ENCODE measurements at places on chromosomes 3 and 15. TPM values are rescaled to one million over a fixed set of nuclear protein-coding genes. Genes with fewer than 3 reads are reported as not detected.

The VGLL3 gene
- polyA plus RNA-seq, result 6.4 TPM

The MED12L gene
- 2.7 TPM for polyA plus RNA-seq

The CIDEC gene
- 0.37 TPM for polyA plus RNA-seq

The MESP2 gene
- 0.24 TPM for polyA plus RNA-seq

The FANCD2OS gene
- not detected for polyA plus RNA-seq

The GASK1A gene
- polyA plus RNA-seq, result 3.7 TPM

The GATA2 gene
- polyA plus RNA-seq, result 43.5 TPM

The PPP1R14D gene
- not detected for polyA plus RNA-seq

The LNP1 gene
- polyA plus RNA-seq, result 9.3 TPM

The CCR1 gene
- 2.6 TPM for polyA plus RNA-seq

The FRMD4B gene
- polyA plus RNA-seq, result 13.0 TPM

The PRTG gene
- 13.5 TPM for polyA plus RNA-seq

DNA sequence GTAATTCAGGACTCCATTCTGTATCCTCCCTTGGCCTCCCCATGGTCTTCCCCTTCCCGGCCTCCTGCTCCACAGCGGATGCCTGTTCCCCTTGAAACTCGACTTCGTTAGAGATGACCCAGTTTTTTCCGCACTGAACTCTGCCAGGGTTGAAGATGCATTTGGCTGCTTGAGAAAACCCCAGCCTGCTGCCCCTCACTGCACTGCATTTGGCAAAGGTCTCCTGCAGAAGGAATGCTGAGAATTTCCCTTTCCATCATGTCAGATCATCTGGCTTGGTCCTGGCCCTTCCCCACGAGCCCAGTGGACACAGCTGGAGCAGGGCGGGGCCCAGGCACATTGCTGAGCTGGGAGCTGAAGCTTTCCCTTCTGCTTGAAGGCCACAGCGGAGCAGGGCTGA lies 37.6 kb upstream of the RGMA start:
- DNase-seq, result no peak

- DNase-seq, result no peak
Observed at GRCh38 chr3:157692468-157692867, 189.3 kb upstream of the VEPH1 start.

GRCh38 chr3:55458181-55458790 lies 28.8 kb downstream of the WNT5A start:
- DNase-seq, result no peak

DNA sequence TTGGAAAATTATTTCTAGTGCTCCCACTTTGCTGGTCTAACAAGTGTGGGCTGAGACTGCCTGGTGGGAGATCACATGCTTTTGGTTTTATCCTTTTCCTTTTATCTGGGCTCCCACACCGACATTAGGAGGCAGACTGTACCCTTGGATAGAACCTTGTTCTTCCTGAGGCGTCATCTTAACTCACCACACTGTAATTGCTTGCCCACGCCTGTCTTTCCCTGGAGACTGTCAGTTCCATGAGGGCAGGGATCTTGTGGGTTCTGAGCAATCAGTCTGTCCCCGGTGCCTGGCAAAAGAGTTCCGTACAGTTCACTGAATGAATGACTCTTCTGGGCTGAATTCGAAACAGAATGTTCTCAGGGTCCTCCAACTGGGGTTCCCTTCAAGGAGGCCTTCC lies 124.6 kb upstream of the ABHD17C start:
- no peak for DNase-seq

GRCh38 chr3:122577409-122578031 lies at the start of gene PARP15:
TSS of gene PARP15 (plus strand) at chr3:122577650. CDS start at chr3:122577668, 18 bp downstream.
- DNase-seq, result no peak

DNA sequence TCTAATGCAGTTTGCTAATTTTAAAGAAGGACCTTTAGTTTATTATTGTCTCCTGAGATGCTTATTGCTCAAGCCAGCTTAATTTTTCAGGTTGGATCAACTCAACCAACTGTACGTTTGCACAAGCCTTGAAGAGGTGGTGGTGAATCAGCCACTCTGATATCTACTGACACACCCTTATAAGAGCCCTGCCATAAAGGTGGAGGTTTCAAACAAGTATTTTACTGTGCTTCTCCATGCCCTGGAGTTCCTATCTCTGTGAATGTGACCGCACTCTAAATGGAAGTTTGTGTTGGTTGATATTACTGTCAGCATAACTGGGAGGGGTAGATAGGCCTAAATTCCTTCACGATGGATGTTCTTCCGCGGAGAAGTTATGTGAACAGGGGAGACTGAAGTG lies 297.3 kb upstream of the UBE2E1 start:
- DNase-seq, result no peak

DNA sequence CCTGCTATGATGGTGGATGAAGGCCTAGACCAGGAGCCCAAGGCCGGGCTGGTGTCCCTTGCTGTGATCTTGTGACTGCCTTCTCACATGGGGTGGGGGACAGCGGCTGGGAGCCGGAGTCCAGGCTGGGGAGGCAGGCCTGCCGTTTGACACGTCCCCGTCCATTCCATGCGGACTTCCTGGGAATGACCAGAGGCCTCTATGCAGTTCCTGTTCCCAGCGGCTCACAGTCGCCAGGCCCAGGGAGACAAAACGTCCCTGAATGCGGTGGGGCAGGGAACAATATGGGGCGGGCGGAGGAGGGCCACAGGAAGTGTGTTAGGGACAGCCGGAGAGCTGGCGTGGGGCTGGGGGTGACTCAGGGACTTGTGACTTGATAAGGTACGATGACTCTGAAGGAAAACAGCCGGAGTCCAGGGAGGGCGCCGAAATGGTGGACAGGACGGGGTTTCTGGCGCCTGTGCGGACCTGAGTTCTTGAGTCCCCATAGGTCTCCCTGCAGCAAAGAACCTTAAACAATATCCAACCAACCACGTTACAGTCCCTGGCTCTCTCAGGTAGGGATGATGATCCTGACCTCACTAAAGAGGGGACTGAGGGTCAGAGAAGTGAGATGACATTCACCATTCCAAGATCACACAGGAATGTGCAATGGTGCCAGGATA lies 40.5 kb upstream of the SMAD6 start:
- DNase-seq, result no peak

DNA sequence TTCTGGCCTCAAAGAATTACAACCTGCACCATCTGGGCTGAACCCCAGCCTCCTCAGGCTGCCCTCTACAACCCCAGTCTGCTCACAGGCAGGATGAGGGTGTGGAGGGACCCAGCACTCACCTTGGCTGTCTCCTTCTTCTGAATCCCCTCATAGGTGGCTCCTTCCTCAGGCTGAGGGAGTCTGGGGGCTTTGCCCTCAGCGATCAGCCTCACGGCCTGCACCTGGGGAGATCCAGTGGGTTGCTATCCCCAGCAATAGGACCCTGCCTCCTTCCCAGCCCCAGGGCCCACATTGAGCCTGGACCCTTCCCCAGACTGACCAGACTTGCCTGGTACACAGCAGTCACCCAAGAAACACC lies 25.1 kb downstream of the ALDH1L1 start:
- no peak for DNase-seq

DNA sequence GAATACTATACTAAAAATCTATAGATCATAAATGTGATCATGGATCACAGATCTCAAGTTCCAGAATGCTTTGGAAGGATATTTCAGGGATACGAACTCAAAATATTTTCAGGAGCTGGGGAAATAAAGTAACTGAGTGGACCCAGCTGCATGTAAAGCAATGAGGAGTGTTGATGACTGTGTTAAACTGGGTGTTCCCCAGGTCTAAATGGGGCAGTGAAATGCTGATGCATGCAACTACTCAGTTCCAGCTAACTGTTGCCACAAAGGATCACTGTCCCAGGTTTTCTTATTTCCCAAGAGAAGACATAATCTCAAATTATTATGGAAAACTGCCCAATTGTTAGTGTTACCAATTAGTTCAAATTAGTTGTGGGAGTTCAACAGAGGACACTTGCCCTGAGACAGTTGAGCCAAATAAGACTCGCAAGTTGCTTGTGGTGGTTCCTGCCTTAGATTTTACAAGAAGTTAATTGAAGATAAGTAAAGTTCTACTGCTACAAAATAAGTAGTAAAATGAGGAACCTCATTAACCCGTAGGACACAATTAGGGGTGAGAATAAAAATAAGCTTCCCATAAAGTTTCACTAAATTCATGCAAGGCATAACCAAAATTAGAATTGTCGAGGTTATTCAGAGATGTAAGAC lies 66.3 kb upstream of the IL12A start:
- no peak for DNase-seq

GRCh38 chr3:188037965-188038581 lies 115.9 kb upstream of the LPP start:
- DNase-seq, result no peak

GRCh38 chr3:65758876-65759598 lies 279.7 kb downstream of the MAGI1 start:
- no peak for DNase-seq

- DNase-seq, result no peak
Observed at GRCh38 chr15:29003191-29003839, 117.5 kb downstream of the APBA2 start.

GRCh38 chr3:42205800-42206514 lies 60.0 kb downstream of the CCK start:
- DNase-seq, result no peak

- no peak for DNase-seq
Observed at GRCh38 chr3:157922614-157923013, 183.6 kb downstream of the SHOX2 start.

GRCh38 chr15:97443101-97443500 lies 517.4 kb upstream of the ARRDC4 start:
- DNase-seq, result no peak

GRCh38 chr3:165339753-165340152 lies 143.6 kb upstream of the SLITRK3 start:
- DNase-seq, result no peak

DNA sequence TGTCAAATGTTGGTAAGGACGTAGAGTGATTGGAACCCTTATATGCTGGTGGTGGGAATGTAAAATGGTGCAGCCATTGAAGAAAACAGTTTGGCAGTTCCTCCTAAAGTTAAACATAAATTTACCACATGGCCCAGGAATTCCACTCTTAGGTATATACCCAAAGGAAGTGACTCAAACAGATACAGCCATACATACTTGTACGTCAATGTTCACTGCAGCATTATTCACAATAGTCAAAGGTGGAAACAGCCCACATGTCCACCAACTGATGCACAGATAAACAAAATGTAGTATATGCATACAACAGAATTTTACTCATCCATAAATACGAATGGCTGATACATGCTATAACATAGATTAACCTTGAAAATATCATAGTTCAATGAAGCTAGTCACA lies 13.2 kb downstream of the CLASP2 start:
- no peak for DNase-seq

DNA sequence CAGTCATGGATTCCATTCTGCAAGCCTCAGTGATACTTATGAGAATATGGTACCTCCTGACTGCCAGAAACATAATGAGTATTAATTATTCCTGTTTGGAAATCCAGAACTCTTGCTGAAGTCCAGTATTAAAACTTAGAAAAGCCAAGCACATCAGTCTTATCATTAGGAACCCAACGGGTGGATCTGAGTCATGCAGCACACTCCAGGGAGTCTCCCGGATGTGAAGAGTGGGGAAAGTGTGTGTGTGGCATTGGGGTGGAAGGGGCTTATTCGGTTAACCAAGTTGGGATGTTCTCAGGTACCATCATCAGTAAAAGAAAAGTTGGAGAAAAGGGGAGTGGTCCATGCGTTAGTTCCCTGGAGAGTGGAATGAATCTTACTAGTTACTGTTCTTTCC lies 181.1 kb downstream of the PLCL2 start:
- no peak for DNase-seq

DNA sequence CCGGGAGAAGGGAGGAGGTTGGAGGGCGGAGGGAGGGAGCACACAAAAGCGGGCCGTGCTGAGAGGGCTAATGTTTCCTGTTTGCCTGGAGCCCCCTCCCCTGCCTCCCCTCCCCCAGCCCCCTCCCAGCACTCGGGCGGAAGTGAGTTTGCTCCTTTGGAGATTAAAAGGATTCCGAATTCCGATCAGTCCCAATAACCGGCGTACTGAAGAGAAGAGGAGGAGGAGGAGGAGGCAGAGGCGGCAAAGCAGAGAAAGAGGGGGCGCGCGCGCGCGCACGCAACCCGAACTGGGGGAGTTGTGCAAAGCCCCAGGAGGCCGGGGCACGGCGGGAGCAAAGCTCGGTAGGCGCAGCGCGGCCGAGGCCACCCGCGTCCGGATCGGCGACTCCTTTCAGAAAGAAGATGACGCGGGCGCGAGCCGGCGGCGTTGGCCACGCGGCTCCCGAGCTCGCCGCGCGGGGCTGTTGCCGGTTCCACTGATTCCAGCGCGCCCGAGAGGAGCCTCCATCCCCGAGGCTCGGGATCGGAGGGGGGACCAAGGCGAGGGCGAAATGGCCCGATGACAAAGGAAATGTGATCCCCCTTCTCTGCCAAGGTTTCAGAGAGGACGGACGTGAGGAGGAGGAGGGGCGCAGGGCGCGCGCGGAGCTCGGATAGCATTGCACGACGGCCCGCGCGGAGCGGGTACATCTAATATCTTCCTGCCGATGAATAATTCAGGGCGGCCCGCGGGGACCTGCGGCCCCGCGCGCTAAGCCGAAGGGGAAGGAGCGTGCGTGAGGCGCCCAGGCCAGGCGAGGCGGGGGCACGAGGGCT lies 1.1 kb upstream of the TRIM71 start:
- DNase-seq, result no peak

- no peak for DNase-seq
Observed at GRCh38 chr3:18740631-18741583, 315.8 kb upstream of the SATB1 start.

DNA sequence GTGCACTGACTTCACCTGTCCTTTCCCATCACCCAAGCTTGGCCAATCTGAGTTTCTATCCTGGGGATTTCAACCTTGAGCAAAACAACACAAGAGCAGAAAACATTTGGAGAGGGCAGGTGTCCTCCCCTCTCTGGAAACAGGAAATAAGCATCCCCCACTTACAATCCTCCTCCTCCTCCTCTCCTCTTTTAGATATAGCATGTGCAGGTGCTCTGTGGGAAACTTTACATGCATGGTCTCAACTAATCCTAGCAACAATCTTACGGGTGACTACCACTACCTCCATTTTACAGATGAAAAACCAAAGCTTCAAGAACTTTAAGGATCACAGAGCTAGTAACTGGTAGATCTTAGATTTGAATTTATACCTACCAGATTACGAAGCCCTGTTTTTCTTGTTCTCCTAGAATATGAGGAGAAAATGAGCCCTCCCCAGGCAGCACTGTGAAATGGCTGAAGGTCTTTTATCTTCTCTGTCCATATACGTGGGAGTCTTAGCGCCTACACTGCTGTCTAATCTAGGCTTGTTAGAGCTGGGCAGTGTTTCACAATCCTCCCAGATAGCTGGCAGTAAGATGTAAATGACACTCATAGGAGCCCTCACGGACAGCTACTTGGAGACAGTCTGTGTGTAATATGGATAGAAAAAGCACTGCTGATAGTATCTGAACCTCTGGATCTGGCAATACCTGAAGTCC lies 301.2 kb upstream of the PROK2 start:
- no peak for DNase-seq

- no peak for DNase-seq
Observed at GRCh38 chr15:56978898-56979662, 60.6 kb downstream of the TCF12 start.

DNA sequence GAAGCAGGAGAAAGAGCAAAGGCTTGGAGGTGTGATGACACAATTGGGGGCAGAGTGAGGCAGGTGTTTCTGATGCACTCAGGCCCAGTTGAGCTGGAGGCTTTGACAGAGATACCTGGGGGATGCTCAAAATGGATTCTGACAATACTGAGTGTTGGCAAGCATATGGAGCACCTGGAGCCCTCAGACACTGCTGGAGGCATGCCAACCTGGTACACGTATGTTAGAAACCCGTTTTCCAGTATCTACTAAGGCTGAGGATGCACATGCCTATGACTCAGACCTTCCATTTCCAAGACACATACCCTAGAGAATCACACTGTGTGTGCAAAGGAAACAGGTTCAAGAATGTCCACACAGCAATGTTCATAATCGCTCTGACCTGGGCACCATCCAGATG lies 58.7 kb downstream of the WNT7A start:
- no peak for DNase-seq

Data from left renal pelvis (tissue), 4 donors.